Smooth muscle cell of the brain vasculature (primary cell): ENCODE measurements at places on chromosomes 6 and 20.
A peak's percentile ranks its signal among the peaks of the same experiment; 100 is the strongest.

- DNase-seq: no peak
These were observed 60.5 kb upstream of the SLCO4A1 start for GRCh38 chr20:62581806-62582205.

GRCh38 chr6:89575562-89575960 lies 63.0 kb downstream of the LYRM2 start:
- no peak for DNase-seq

DNA sequence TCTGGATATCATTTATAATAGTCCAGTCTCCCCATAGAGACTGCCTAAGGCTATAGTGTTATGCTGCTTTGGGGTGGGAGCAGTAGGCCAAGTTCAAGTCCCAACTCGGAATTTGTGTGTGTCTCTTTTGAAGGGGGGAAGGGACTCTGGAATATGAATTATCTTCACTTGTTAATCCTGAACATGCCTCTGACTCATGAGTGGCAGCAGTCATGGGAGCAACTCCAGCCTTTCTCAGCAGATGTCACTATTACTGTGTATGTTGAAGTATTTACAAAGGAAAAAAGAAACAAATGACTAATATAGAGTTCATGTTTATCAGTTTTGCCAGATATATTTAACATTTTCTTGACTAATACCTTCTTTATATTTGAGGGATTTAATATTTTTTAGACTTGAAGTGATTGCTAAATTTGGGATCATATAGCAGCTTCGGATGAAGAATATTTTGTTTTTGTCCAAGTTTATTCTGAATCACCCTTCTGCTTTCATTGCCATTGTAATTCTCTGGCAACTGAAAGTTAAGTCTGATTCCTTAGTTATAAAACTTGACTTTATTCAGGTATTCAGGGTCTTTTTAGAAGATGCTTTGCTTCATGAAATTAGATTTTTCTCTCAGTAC lies 23.4 kb downstream of the FAM217A start:
- DNase-seq: peak; percentile 55

- no peak for DNase-seq
These were observed 622.3 kb downstream of the PTPRT start for GRCh38 chr20:42567409-42567808.

- no peak for DNase-seq
These were observed 82.4 kb upstream of the TGM3 start for GRCh38 chr20:2213401-2213800.

DNA sequence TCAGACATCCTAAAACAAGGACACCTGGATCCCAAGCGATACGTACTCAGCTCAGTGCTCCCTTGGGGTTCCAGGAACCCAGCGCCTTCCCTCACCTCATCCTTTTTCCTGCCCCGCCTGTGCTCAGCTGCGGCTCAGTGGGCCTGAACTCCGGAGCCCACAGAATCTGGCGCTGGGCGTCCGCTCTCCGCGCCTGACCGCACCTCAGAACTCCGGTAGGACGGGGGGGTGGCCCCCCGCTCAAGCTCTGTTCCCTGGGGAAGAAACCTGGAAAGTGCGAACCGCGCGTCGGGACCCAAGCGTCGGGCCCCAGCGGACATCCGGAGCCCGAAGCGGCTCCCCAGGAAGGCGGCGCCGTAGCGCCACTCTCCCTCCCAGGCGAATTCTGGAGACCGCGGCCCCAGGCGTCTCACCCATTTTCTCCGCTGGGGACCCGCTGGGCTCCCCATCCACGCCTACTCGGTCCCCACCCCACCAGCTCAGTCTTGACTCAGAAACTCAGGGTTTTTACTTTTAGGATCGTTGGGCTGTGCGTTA lies 336 bp upstream of the LY6G5C start:
- DNase-seq: no peak

- no peak for DNase-seq
These were observed 34.7 kb downstream of the KIAA1755 start for GRCh38 chr20:38225900-38226263.

DNA sequence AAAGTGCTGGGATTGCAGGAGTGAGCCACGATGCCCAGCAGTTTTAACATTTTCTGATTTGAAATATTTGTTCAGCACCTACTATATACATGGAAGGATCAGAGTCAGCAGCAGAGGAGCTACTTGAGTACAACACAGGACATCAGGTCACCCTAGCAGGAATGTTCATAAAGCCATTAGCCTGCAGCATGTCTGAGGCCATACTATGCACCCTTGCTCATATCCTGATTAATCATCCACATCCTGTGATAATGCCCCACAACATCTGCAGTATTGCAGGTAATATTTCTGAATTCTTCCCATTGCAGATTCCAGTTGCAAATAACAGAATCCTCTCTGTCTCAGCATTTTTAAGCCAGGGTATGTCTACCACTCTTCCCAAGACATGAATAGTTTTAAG lies 171.0 kb upstream of the PRND start:
- no peak for DNase-seq

DNA sequence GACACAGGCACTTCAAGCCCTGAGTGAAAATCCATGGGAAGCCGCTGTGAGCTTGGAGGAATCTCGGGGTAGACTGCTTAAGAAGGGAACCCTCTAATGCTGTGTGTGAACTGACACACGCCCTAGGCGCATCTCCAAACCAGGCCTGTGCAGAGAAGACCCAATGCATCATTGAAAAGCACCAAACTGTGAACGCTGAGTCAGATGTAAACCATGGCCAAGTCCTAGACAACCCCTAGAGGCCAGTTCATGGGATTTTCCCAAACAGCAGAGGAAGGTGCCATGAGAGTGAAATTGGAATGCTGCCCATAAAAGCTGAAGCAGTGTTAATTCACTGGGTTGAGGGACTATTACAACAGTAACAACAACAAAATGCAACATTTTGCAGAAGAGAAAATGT lies 296.5 kb downstream of the SMOC2 start:
- no peak for DNase-seq

DNA sequence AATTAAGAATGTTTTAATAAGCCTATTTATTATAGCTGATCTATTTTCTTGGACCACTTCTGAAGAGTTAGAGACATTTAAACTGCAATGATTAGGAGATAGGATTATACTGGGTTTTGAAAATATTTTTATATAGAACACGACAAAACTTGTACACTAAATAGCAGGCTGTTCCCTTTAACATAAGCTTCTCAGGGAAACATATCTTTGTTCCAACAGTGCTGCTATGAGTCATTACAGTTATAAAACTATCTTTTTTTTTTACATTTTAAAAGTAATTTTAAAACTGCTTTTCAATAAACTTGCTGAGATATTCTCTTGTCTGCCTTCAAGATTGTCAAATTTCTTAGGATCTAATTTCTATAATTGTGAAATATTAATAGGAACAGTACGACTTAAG lies 389.1 kb downstream of the ARHGAP18 start:
- DNase-seq: no peak

DNA sequence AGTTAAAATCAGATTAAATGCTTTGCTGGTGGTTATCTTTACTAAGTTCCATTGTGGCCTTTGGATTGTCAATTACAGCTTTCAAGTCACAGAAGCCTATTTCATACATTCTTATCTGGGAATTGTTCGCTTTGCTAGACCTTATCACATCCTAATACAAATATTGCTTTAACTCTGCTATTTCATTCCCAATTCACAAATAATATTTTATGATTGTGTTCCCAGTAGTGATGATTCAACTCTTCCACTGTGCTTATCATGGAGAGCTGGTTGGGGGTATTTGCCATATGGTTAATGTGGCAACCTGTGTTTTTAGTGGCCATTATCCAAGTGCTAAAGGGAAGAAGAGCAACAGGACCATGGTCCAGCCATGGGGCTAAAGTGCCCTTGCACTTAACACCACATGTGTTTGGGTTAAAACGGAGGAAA lies 72.9 kb upstream of the GLP1R start:
- DNase-seq: no peak

GRCh38 chr6:38215651-38216311 lies 396.3 kb downstream of the ZFAND3 start:
- DNase-seq: no peak

GRCh38 chr20:24949756-24950127 lies 673 bp downstream of the CST7 start:
- DNase-seq: no peak

- DNase-seq: no peak
These were observed 51.5 kb upstream of the NXT1 start for GRCh38 chr20:23298926-23299672.

- no peak for DNase-seq
These were observed 6.3 kb downstream of the PPP1R3G start for GRCh38 chr6:5091210-5092069.

DNA sequence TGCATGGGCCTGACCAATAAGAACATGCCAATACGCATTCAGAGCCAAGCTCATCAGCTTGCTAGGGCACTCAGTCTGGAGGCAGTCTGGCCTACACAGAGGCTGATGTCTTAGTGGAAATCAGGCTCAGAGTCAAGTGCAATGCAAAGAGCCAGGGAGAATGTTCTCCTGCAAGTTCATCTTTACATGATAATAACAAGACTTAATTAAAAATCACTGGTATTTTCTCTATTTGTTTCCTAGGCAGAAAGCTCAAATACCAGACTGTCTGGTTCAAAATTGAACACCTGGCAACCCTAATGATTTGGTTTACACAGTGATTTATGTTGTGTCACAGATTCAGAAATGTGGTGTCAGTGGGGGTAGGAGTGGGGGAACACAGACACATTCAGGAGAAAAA lies 689.3 kb upstream of the FLRT3 start:
- no peak for DNase-seq

- no peak for DNase-seq
These were observed 19.9 kb downstream of the DSP start for GRCh38 chr6:7561153-7561964.

DNA sequence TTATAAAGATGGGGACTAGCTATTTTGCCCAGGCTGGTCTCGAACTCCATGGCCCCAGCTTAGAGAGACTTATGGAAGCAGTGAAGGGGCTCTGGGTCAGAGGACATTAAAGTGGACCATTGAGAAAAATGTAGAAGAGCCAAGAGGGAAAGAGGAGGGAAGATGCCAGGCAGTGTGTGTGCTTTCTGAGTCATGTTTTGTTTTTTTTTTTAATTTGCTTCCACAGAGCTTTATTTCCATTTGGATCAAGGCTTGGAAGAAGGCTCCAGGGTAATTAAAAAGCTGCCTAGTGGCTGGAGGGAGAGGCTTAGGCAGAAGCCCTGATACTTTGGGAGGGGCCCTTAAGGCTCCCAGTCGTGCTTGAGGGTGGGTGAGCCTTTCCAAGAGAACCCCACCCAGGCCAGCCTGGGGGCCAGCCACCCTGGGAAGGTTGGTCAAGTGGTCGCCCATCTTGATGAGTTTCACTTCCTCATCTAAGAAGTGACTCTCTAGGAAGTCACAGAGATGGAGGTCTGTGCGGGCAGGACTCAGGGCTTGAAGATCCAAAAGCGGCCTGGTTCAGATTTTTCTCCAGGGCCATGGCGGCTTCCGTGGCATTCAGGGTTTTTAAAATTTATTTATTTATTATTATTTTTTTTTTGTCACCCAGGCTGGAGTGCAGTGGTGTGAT lies 3.0 kb upstream of the ZNF335 start:
- DNase-seq: no peak

GRCh38 chr6:41730531-41731436 lies 4.6 kb downstream of the TFEB start:
- no peak for DNase-seq
